ENCODE measurements at places on chromosomes 4 and X.
A peak's percentile ranks its signal among the peaks of the same experiment; 100 is the strongest.

DNA sequence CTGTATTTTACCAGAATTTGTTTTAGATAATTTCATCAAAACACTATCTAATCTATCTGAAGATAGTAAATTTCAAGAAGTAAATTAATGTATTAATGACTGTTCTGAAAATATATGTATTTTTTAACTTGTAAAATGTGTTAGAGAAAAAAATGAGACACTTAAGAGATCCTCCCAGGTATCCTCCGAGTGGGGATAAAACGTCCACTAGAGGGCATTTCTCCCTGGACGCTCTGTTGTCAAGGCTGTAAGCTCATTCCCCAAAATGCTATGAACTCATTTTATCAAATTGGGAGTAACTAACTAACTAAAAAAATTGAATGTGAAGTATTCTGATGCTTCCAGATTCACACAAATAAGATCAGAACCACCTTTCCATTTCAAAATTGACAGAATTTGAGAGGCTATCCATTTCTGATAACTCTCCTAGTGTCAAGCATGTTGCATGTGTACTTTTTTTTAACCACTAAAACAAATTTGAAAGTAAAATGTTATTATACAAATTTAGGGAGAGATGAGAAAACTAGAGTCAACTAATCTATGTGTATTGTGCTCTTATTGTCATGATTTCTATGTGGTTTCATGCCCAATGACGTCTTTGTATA is 337.3 kb upstream of the HS3ST1 start:
- H3K4me1 ChIP-seq = no peaks in the 10 kb centered on the region
- H3K27me3 ChIP-seq = peaks cover 2% of the 10 kb centered on the region
- H3K27ac ChIP-seq = no peak overlapping the region
- no peak overlapping the region for H3K4me3 ChIP-seq
- H3K36me3 ChIP-seq = no peaks in the 10 kb centered on the region

GRCh38 chr4:168071304-168071703 is 21.0 kb upstream of the ANXA10 start:
- peaks cover 2% of the 10 kb centered on the region for H3K27me3 ChIP-seq
- no peak overlapping the region for H3K27ac ChIP-seq
- H3K4me1 ChIP-seq = no peaks in the 10 kb centered on the region
- no peaks in the 10 kb centered on the region for H3K36me3 ChIP-seq
- no peak overlapping the region for H3K4me3 ChIP-seq
- no peak for DNase-seq

- no peak overlapping the region for H3K27ac ChIP-seq
- no peak for DNase-seq
- H3K36me3 ChIP-seq = no peaks in the 10 kb centered on the region
- H3K27me3 ChIP-seq = no peaks in the 10 kb centered on the region
Observed at GRCh38 chr4:101853691-101854090, 63.2 kb downstream of the BANK1 start.

GRCh38 chr4:10078481-10079233 is 37.9 kb downstream of the WDR1 start:
- H3K27me3 ChIP-seq = no peaks in the 10 kb centered on the region
- no peak overlapping the region for H3K4me3 ChIP-seq
- peak overlapping the region; percentile 35 for H3K27ac ChIP-seq
- H3K36me3 ChIP-seq = peaks cover 60% of the 10 kb centered on the region

DNA sequence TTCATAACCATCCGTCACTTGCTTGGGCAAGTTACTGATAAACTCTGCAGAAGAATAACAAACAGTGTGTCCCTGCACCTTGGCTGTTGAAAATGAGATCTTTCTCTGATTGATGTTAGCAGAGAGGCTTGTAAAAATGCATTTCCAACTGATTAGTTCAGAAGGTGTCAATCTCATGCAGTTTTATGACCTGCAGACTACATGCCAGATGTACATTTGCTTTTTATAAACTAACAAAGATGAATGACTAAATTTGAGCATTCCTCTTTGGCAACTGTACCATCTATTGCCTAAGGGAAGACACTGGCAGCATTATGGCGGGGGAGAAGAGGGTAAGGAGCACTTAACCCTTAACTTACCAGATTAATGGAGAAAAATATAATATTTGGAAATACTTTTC is 192.8 kb downstream of the DCTD start:
- no peaks in the 10 kb centered on the region for H3K4me1 ChIP-seq
- DNase-seq = no peak
- no peaks in the 10 kb centered on the region for H3K36me3 ChIP-seq
- H3K4me3 ChIP-seq = no peak overlapping the region
- no peak overlapping the region for H3K27ac ChIP-seq
- H3K27me3 ChIP-seq = peaks cover 6% of the 10 kb centered on the region
